Hindlimb muscle (tissue), 1 donor: ENCODE measurements at places on chromosomes 1 and 21.

- peak; percentile 42 for DNase-seq
Measured at GRCh38 chr1:160342526-160342925, 524 bp downstream of the COPA start.

- no peak for DNase-seq
Measured at GRCh38 chr1:209743145-209743482, 12.7 kb upstream of the TRAF3IP3 start.

DNA sequence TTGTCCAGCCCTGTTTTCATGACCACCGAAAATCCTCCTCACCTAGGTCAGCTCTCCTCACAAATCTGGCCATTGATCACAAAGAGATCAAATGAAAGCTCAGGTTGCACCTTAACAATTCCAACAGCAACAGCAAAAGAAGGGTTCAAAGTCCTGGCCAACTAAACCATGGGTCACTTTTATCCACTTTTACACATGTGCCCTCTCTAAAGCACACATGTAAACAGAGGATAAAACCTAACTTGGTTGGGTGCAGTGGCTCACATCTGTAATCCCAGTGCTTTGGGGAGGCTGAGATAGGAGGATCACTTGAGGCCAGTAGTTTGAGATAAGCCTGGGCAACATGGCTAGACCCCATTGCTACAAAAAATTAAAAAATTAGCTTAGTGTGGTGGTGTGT is 3.9 kb upstream of the RBM15 start:
- DNase-seq = no peak

DNA sequence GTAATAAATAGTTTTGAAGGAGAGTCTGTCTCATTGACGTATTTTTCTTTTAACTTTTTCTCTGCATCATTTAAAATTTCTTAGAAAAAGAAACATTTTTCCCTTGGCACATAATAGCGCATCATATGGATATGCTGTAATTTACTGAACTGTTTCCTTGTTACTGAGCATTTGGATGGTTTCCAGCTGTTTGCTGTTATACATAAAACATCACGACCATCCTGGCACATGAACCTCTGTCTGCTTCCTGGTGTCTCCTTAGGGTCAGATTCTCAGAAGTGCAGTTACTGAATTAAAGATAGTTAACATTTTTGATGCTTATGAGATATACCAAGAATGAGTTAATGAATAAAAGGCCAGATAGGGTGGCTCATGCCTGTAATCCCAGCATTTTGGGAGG is 67.2 kb downstream of the BACE2 start:
- no peak for DNase-seq

- DNase-seq = no peak
Measured at GRCh38 chr1:207810606-207811295, 58.9 kb downstream of the CD46 start.

DNA sequence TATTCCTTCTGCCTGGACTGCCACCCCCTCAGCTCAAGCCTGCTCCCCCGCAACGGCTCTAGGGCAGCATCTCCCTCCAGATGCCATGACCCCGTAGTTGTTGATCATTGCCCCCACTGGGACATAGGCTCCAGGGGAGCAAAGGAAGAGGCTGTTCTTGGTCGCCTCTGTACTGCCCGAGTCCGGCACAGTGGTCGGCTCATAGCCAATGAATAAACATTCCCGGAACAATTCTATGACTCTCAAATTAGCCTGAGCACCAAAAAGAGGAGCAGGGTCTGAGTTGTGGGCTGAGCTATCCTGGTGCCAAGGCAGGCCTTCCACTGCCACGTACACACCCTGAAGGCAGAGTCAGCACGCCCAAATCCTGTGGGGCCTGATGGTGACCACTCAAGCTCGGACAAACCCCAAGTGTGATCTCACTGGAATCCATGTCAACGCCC is 33.1 kb downstream of the CAPZB start:
- DNase-seq = no peak

DNA sequence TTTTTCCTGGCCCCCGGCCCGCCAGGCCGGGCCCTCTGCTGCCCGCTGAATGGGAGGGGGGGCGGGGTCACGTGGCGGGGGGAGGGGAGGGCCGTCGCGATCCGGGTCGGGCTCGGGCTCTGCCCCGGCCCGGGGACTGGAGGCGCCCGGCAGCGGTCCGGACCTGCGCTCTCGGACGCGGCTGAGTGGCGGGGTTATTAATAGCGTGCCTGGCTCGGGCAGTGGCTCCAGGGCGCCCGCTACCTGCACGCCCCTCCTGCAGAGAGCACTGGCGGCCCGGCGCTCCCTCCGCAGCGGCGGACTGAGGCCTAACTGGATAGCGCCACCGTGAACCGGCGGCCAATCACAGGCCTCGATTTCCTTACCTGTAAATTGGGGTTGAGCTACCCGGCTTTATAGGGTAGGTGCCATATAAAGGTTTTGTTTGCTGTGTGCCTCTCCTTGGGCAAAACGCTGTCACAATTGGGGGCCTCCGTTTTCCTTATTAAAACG is 28.1 kb downstream of the AHDC1 start:
- peak; percentile 71 for DNase-seq

- DNase-seq = no peak
Measured at GRCh38 chr1:151801846-151802245, 3.4 kb downstream of the LINGO4 start.

- DNase-seq = no peak
Measured at GRCh38 chr1:112985123-112985522, 29.1 kb upstream of the SLC16A1 start.

GRCh38 chr1:45687754-45688740 is at the start of gene TMEM69:
Gene TMEM69, plus strand, starts transcription at chr1:45688181. Its CDS starts 2,888 bp downstream, at chr1:45691069.
- DNase-seq = peak; percentile 90

DNA sequence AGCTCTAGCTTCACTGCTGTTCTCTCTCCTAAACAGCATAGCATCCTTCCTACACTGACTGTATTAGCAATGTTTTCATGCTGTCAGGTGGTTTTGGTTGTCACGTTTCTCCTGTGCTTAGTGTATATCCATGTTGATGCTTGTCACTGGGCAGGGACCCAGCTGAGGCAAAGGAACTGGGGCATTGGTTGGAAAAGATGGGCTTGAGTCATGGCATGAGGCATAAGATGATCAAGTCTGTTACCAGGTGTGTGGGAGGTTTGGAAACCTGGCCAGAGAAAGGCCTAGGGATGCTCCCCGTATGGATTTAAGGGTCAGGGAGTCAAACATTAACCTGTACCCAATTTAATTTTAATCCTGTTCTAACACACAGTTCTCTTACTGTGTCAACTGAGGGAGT is 69.6 kb downstream of the OSBPL9 start:
- no peak for DNase-seq

GRCh38 chr1:200146100-200146499 is 118.6 kb downstream of the NR5A2 start:
- no peak for DNase-seq

GRCh38 chr1:27574001-27574781 is 29.8 kb downstream of the AHDC1 start:
- no peak for DNase-seq
